ENCODE measurements at places on chromosomes 1 and 21. TPM values are rescaled to one million over a fixed set of nuclear protein-coding genes. Genes with fewer than 3 reads are reported as not detected.

The ZNF648 gene
- not detected for total RNA-seq

The GJA8 gene
- not detected for total RNA-seq

The C1orf185 gene
- not detected for total RNA-seq

The LCE1B gene
- not detected for total RNA-seq

The OR14I1 gene
- not detected for total RNA-seq

The SPEN gene
- total RNA-seq, result 20.9 TPM

The CD52 gene
- not detected for total RNA-seq

The LRRC39 gene
- 0.40 TPM for total RNA-seq

The HPCA gene
- total RNA-seq, result not detected

The PITHD1 gene
- 31.5 TPM for total RNA-seq

The OSCP1 gene
- 9.9 TPM for total RNA-seq

The ATP6V1G3 gene
- not detected for total RNA-seq

The LDLRAD1 gene
- not detected for total RNA-seq

The RHD gene
- not detected for total RNA-seq

The GUCA2B gene
- not detected for total RNA-seq

The PEAR1 gene
- total RNA-seq, result 15.9 TPM

The DNAJC11 gene
- total RNA-seq, result 49.9 TPM

The CHRM3 gene
- 5.2 TPM for total RNA-seq

The TMPRSS2 gene
- not detected for total RNA-seq

The GPR52 gene
- total RNA-seq, result 0.92 TPM

The RCAN1 gene
- 225 TPM for total RNA-seq

The CELA2B gene
- not detected for total RNA-seq

The PDZK1IP1 gene
- not detected for total RNA-seq

The GPR89B gene
- 14.9 TPM for total RNA-seq

The C4BPA gene
- total RNA-seq, result not detected

The WNT3A gene
- not detected for total RNA-seq

The PGBD2 gene
- total RNA-seq, result 4.5 TPM

The APH1A gene
- 88.6 TPM for total RNA-seq

The MAP3K21 gene
- total RNA-seq, result not detected
